H4 (cell line): ENCODE measurements at places on chromosomes 1 and 21. TPM values are rescaled to one million over a fixed set of nuclear protein-coding genes. Genes with fewer than 3 reads are reported as not detected.

- DNase-seq = no peak
Observed at GRCh38 chr1:29179641-29180184, 2.0 kb downstream of the SRSF4 start.

DNA sequence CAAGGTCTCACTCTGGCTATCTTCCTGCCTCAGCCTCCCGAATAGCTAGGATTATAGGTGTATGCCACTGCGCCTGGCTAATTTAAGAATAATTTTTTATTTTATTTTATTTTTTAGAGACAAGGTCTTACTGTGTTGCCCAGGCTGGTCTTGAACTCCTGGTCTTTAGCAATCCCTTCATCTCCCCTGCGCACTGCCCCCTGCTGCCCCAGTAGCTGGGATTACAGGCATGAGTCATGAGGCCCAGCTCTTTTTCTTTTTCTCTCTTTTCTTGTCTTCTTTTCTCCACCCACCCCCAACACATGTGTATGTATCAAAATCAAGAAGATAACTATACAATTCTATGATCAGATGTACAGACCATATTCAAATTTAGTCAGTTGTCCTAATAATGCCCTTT, 87.2 kb downstream of the PEX14 start:
- peak; percentile 20 for DNase-seq

DNA sequence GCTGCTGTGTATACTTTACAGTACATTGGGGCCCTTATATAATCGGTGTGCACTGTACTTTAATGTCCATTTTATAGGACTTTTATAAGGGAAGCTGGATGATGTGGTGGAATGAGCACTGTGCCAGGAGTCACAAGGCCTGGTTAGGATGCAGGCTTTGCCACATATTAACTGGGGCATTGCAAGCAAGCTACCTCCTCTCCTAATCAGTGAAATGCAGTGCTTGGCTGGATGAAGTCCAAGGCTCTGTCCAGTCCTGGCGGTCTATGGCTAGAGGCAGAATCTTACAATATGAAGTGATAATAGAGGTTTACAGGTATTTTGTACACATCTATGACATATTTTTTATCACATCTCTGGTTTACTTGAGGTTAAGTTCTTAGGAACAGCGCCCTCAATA, 1.7 kb upstream of the PKP1 start:
- DNase-seq = no peak

Gene GPR161
- total RNA-seq = 5.8 and 7.0 TPM in 2 replicates

DNA sequence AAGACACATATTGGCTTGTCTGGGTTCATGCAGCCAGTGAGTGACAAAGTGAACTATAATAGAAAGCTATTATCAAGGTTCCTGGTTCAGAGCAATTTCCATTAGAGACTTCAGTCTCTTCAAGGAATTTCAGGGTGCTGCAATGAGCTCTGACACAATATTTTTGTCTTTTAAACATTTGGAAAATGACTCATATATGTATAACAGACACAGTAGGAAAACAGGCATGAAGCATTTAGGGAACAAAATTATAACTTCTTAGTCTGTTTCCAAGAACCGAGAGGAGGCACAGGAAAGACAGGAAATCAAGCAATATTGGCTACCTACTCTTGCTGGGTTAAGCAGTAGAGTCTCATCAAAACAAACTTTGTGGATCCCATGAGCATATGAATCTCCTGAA, 170.4 kb downstream of the PTPRC start:
- DNase-seq = no peak

GRCh38 chr1:111704776-111705175, 34.4 kb downstream of the INKA2 start:
- peak; percentile 32 for DNase-seq

- no peak for DNase-seq
Observed at GRCh38 chr1:26282401-26282918, 2.6 kb downstream of the SH3BGRL3 start.

GRCh38 chr1:225539069-225539468, 111.2 kb upstream of the LBR start:
- no peak for DNase-seq

GRCh38 chr1:220135755-220136154, 41.8 kb downstream of the IARS2 start:
- no peak for DNase-seq

- DNase-seq = no peak
Observed at GRCh38 chr21:17428484-17428869, 84.4 kb upstream of the CXADR start.

DNA sequence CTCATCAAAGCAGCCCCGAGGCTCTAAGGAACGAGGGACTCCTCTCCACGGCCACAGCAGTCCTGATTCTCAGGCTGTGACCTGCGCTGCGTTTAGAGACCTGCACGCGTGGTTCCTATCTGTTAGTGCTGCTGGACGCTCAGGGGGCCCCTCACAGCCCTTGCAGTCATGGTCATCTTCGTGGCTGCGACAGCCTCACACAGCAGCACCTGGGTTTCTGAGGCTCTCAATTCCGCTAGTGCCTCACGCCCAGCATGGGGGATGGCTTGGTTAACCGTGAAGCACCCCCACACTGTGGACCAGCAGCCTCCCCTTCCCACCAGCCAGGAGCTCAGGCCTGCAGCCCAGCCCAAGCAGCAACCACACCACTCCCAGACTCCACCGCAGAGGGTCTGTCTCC, 7.8 kb downstream of the MORN1 start:
- DNase-seq = no peak

Gene NUAK2
- total RNA-seq = 0.92 and 1.0 TPM in 2 replicates

GRCh38 chr1:151047591-151047924, at the start of gene C1orf56:
Gene C1orf56, plus strand, starts transcription at chr1:151047751. Its CDS starts 97 bp downstream, at chr1:151047848.
- peak; percentile 27 for DNase-seq

Gene SFN
- total RNA-seq = 0.53 and 1.0 TPM in 2 replicates

GRCh38 chr1:5067246-5067645, 412.8 kb downstream of the AJAP1 start:
- DNase-seq = no peak

Gene CSRP1
- 402 and 518 TPM in 2 replicates for total RNA-seq

DNA sequence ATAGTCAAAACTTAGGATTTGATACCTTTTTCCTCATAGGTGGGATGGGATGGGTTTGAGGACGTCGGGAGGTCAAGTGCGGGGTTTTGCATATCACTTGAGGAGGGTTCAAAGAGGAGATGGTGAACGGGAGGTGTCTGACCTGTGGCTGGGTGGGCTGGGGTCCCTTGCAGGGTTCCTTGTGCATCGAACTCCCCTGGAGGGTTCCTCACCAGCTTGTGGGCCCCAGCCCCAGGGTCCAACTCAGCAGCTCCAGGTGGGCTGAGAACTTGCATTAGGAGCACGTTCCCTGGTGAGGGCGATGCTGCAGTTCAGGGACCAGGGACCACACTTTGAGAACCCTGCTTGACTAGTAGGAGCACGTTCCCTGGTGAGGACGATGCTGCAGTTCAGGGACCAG, 23.2 kb downstream of the TRPM2 start:
- no peak for DNase-seq

DNA sequence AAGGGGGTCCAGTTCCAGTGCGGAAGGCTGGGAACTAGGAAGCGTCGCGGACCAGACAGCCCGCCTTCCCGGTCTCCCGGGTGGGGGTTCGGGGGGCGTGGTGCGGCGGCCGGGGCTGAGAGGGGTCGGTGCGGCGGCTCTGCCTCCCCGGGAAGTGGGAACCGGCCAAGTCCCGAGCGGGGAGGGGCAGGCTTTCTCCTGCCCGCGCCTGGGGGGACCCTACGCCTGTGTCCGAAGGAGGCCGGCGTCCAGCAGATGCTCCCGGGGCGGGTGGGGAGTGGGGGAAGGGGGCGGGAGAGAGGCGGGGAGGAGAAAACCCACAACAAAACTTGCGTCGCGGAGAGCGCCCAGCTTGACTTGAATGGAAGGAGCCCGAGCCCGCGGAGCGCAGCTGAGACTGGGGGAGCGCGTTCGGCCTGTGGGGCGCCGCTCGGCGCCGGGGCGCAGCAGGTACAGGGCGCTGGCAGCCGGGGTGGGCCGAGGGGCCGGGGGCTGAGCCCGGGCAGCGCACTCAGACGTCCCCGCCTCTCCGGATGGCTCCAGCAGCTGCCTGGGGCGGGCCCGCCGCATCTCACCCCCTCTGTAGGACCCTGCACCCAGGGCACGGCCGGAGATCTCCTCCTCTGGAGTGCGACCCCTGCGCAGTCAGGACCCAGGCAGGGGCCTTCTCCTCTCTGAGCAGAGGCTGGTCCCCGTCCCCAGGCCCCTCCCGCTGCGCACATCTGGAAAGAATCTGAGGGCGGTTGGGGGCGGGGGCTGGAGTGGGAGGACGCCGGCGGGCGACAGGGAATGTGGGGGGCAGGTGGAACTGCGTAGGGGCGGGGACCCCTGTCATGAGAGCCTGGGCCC, at the start of gene PODN:
Gene PODN (plus strand): TSS at position 355 of the 849 bp plus-strand sequence. CDS start 7,643 bp downstream, outside the sequence.
- no peak for DNase-seq

GRCh38 chr1:40914927-40915569, 52.9 kb upstream of the CITED4 start:
- no peak for DNase-seq

DNA sequence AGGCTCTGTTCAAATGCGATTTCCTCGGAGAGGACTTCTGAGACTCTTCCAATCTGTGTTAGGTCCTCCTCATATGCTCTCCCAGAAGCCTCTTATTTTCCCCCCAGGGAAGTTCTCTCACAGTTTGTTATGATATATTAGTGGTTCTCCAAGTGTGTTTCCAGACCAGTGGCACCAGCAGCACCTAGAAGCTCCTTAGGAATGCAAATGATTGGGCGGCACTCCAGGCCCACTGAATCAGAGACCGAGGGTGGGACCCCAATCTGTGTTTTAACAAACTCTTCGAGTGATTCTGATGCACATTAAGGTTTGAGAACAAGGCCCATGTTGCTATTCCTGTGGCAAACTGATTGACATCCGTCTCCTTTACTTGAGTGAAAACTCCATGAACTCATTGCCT, 63.0 kb downstream of the NMNAT2 start:
- no peak for DNase-seq

DNA sequence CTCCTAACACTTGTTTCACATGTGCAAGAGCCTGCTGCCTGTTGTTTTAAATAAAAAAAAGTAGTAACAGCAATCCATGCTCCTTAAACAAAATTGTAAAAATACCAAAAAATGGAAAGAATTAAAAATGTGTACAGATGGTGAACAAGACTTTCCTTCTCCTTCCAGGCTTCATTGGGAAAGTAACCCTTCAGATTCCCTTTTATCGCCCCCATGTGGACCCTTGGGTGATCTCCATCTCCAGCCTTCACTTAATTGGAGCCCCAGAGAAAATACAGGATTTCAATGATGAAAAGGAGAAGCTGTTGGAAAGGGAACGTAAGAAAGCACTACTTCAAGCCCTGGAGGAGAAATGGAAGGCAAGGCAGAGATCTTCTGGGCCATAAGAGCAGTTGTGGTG, 14.2 kb downstream of the VPS13D start:
- no peak for DNase-seq

- no peak for DNase-seq
Observed at GRCh38 chr1:161158316-161159010, 837 bp upstream of the USP21 start.

Gene CYP4A22
- not detected in 2 replicates for total RNA-seq

- no peak for DNase-seq
Observed at GRCh38 chr1:186091222-186091720, 283.8 kb downstream of the TPR start.

- no peak for DNase-seq
Observed at GRCh38 chr1:189669846-189670245, 807.8 kb downstream of the BRINP3 start.

Gene MANEAL
- 8.9 and 10.4 TPM in 2 replicates for total RNA-seq

DNA sequence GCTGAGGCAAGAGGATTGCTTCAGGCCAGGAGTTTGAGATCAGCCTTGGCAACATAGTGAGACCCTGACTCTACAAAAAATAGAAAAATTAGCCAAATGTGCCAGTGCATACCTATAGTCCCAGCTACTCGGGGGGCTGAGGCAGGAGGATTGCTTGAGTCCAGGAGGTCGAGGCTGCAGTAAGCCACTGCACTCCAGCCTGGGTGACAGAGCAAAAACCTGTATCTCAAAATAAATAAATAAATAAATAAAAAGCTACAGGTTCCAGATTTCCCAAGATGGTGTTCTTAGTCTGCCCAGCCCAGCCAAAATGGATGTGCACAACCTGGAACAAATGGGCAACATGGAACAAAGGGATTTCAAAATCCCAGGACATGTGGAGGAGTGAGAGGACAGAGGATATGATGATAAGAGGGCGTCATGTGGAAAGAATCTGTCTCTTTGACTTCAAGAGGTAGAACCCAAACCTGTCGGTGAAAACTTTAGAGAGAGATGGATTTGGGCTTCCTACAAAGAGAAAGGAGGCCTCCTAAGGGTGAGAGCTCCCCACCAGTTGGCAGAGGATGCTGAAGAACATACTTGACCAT, 3.2 kb downstream of the EDARADD start:
- no peak for DNase-seq

DNA sequence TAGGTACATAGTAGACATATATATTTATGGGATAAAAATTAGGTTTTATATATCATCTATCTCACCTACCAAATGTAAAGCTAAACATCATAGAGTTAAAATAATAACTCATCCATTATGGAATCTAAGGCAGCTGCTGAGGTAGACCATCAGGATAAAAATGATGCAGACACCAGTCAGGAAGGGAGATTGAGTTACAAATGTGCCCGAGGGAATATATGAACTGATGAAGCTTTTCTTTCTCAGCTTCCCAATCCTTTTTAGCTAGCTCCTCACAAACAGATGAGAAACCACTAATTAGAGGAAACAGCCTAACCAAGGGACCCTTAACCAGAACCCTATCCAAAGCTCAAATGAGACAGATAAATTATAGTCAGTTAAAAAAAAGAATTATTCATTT, 20.9 kb downstream of the TTLL7 start:
- DNase-seq = no peak

DNA sequence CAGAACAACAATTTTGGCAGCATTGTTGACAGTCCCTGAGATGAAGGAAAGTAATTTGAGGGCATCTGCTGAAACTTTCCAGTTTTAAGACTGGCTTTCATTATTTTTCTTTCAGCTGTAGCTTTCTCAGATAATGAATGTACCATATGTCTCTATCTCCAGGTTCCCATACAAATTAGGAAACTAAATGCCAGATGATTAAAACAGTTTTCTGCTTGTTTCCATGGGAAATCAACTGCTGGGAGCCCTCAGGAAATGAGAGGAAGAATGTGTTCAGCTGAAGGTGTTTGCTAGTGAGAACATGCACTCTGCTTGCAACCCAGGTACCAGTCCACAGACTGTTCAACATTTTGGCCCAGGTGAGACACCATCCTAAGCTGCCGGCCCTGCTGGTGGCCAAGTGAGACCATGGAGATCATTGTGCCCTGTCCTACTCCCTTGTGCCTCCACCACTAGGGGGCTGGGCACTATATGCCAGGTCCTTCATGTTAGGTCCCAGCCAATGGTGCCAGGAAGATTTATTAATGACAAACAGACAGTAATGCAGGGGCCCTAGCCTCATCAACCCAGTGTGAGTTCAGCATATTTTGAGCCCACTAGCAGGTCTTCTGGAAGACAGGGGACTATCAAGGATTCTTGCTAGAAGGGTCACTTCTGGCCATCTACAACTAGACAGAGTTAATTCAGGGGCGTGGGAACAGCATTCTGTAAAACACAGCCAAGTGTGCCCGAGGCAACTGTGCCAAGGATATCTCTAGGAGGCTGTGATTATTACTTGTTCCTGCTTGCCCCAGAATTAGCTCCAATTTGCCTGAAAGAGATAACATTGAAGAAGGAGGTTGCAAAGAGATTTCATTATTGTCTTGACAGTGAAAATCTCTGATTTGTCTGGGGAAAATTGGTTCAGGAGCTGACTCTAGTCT, 17.0 kb upstream of the LRRC8C start:
- peak; percentile 5 for DNase-seq
